SJCRH30 (cell line): ENCODE measurements at places on chromosomes 3 and 15. TPM values are rescaled to one million over a fixed set of nuclear protein-coding genes. Genes with fewer than 3 reads are reported as not detected.

Gene SLC12A1
- total RNA-seq: not detected in 2 replicates

Gene RETNLB
- not detected in 2 replicates for total RNA-seq

Gene PP2D1
- not detected in 2 replicates for total RNA-seq

Gene PIERCE2
- 0.20 TPM in 1 of 2 replicates, not detected in the other for total RNA-seq

Gene ZFAND6
- 118 and 123 TPM in 2 replicates for total RNA-seq

Gene GHRL
- not detected in 2 replicates for total RNA-seq

Gene REC114
- total RNA-seq: not detected in 2 replicates

Gene STRIT1
- total RNA-seq: not detected in 2 replicates

Gene VIPR1
- not detected in 2 replicates for total RNA-seq

Gene TBL1XR1
- 153 and 161 TPM in 2 replicates for total RNA-seq

Gene GUCA1C
- not detected in 2 replicates for total RNA-seq

Gene TTC21A
- 0.36 and 0.56 TPM in 2 replicates for total RNA-seq

Gene FXR1
- total RNA-seq: 248 and 281 TPM in 2 replicates

Gene SAMD7
- not detected in 2 replicates for total RNA-seq

Gene PIF1
- total RNA-seq: 21.6 and 22.3 TPM in 2 replicates

Gene TMC3
- 0.06 TPM in 1 of 2 replicates, not detected in the other for total RNA-seq

Gene ZNF660
- 6.5 and 8.3 TPM in 2 replicates for total RNA-seq

Gene LRRN1
- total RNA-seq: 15.7 and 20.2 TPM in 2 replicates

Gene SKOR1
- 3.1 and 4.5 TPM in 2 replicates for total RNA-seq

Gene SERPINI1
- total RNA-seq: 0.23 and 0.40 TPM in 2 replicates

Gene ANKUB1
- total RNA-seq: not detected in 2 replicates

Gene CPN2
- not detected in 2 replicates for total RNA-seq

Gene TLNRD1
- 16.1 and 17.3 TPM in 2 replicates for total RNA-seq

Gene CCDC32
- total RNA-seq: 15.3 and 16.8 TPM in 2 replicates

Gene GPR87
- not detected in 2 replicates for total RNA-seq

Gene CSK
- total RNA-seq: 23.2 and 24.0 TPM in 2 replicates

Gene PDZRN3
- total RNA-seq: 27.3 and 29.5 TPM in 2 replicates

Gene ITIH1
- total RNA-seq: 0.04 TPM in 1 of 2 replicates, not detected in the other

Gene DUOXA2
- total RNA-seq: not detected in 2 replicates

Gene ZMYND10
- total RNA-seq: 0.73 and 0.99 TPM in 2 replicates

Gene TRAIP
- total RNA-seq: 14.5 and 15.6 TPM in 2 replicates

Gene ARHGAP31
- 7.9 and 9.9 TPM in 2 replicates for total RNA-seq

Gene RLBP1
- not detected in 2 replicates for total RNA-seq

Gene NUP210
- 0.10 and 0.32 TPM in 2 replicates for total RNA-seq

Gene SMCO1
- not detected in 2 replicates for total RNA-seq

Gene KNG1
- not detected in 2 replicates for total RNA-seq

Gene C3orf20
- not detected in 2 replicates for total RNA-seq

Gene PYGO1
- 22.0 and 24.3 TPM in 2 replicates for total RNA-seq

Gene MNS1
- 8.2 and 10.6 TPM in 2 replicates for total RNA-seq

Gene GXYLT2
- 7.0 and 7.2 TPM in 2 replicates for total RNA-seq

Gene EFCC1
- 0.05 and 0.08 TPM in 2 replicates for total RNA-seq

Gene TRIM71
- 0.05 TPM in 1 of 2 replicates, not detected in the other for total RNA-seq

Gene GCNT3
- 0.08 TPM in 1 of 2 replicates, not detected in the other for total RNA-seq
